ENCODE measurements at places on chromosomes 3 and 15.

DNA sequence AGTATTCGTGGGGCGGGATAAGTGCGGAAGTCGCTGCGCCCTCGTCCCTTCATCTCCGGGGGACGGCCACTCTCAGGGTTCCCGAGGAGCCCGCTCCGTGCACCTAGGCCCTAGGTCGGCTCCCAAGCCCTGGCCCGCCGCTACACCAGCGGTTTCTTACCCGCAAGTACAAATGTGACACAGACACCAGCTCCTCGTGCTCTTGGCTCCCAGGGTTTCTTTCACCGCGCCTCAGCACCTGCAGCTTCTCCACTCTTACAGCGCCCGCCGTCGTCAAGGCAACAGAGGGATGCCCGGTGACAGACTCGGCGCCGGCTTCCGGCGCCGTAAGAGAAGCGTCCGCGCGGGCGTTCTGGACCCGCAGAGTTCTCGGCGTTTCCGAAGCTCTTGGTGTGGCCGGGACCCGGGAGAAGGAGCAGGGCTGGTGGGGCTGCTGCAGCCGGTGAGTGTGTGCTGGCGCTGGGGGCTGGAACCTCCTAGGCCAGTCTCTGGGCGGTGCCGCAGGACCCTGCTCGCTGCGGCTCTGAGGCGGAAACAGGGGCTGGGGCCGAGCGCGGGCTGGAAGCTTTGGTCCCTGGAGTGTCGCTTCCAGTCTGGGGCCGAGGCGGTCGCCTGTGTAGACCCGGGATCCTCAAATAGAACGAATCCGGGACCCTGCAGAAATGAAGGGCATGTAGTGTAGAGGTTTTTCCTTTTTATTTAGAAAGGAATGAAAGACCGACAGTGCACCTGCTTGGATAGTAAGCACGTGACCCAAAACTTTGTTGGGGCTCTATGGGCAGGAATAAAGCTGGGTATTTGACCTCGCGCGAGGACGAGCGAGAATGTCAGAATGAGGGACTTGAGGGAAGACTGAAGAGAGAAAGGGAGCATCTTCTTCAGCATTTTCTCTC, 155.4 kb upstream of the GOLGA6L4 start:
- DNase-seq, result peak; percentile 79

DNA sequence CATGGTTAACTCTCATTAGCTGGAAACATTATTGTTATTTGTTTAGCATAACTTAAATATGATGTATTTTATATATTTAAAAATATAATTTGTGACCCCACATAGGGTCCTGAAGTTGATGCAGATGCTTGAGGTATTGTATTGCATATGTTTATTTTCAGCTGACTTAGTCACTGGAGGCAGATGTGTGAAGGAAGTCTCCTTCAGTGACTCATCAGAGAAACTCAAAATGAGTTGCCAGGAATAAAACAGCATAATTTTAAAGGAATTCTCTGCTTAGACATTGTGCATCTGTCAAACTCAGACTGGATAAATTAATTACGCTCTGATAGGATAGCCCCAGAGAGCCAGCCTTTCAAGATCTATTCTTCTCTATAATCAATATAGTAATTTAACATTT, 7.9 kb upstream of the OR4F6 start:
- DNase-seq, result no peak

DNA sequence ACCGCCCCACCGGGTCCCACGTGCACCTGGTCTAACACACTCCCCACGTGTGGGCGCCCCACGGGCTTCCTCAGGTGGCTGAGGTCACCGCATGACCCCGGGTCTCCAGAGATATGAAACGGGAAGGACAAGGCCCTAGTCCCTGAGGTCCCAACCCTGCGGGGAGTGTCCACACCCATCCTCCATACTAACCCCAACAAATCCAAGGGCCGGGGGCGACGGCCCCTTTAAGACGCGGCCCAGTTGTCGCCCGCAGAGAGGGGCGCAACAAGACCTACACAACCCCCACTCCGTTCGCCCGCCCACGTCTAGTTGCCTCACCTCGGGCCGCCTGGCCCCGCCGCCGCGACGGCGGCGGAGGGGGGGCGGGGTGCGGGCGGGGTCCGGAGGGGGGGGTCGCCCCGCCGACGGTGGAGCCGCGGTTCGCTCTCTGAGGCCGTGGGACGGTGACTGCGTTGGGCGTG, 396 bp downstream of the INO80 start:
- DNase-seq, result peak; percentile 78

DNA sequence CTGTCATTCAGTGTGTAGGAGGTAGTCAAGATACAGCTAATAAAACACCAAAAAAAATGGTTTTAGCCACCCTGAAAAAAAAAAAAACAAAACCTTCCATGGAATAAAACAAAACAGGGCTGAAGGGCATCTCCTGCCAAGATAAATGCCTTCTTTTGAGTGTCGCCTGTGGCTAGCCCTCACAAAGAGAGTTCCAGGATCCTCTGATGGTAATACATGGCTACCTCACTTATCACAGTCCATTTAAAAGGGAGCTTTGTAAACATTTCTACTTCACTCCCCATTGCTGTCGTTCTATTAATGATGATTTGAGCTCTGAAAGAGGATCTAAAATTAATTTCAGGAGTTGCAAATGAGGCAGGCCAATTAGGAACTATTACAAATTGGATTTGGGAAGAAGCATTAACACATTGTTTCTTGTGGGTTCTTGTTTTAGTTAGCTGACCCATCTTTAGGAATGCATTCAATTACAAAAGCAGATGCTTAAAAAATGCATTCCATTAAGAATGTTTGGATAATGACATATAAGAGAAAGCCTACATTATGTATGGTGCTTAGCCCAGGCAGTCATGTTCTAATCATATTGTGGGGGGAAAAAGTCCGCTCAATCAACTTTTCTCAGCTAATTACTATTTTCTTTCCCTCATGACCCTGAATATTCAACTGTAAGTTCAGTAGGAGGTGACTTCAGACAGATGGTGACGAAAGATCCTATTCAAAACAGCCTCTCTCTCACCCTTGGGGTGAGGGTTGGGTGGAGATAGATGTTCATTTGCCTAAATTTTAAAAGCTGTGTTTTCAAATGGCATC, 255.1 kb upstream of the WNT5A start:
- DNase-seq, result no peak

DNA sequence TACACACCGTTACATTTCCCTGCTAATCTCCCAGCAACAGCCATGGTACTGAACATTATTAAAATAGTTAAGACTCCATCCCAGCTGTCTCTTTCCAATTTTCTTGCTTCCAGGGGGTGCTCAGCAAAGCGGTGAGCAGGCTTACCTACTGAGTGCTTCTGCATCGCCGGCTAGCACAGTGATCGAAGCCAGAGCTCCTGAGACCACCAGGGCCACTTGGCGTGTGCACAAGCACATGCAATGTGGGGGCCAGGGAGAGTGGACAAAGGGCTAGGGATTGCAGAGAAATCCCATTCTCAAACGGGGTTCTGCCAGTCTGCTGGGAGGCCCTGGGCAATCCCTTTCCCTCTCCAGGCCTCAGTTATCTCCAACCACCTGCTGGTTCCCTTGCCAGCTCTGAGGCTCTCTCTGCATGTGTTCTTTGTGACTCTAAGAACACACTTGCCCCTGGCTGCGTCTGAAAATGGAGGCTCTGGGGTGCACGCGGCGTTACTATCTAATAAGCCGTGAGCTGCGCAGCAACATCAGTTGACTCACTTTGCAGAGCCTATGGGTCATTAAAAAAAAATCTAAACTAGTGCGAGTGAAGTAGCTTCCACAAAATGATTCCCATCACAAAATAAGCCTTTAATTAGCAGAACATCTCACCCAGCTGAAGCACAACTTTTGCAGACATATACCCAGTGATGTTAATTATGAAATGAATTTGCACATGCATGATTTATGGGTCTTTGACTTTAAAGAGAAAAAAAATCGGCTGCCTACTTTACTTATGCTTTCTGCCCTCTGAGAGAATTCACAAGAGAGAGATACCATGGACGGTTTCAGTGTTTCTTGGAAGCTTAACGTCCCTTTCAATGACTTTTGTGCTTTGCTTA, 271.5 kb downstream of the TLE3 start:
- DNase-seq, result no peak

DNA sequence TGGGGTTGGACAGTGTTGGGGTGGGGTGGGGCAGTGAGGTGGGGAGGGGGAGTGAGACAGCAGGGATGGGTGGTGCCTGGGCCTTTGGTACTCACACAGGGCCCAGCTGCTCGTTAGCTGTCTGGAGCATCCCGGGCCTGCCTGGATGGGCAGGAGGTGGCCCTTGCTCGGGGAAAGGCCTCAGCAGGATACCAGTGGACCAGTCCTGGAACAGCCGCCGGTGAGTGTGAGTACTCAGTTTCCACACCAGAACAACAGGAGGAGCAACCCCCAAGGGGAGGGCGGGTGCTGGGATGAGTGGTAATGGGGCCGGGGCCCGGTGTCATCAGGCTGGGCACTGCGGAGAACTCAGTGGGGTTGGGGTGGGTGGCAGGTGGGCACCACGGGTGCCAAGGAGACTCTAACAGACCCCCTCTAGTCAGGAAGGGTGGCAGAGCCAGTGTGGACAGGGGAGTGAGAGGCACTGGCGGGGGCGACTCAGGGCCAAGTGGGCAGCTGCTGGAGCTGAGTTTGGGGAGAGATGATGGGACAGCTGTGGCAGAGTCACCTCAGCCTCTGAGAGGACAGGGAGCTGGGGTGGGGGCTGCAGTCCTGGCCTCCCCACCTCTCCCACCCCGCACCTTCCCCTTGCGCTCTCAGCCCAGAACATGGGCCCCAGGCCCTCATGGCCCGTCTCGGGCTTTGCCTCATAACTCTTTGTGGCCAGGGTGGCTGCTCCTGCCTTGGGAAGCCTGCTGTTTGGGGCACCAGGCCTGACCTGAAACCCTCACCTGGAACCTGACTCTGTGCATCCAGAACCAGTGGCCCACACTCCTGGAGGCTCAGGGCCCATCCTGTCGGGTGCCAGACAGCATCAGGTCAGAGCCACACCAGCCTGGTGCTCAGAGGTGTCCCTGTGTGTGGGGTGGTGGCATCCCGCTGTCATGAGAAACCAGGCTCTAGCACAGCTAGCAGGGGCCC, 52.1 kb upstream of the PRR23E start:
- DNase-seq, result no peak

DNA sequence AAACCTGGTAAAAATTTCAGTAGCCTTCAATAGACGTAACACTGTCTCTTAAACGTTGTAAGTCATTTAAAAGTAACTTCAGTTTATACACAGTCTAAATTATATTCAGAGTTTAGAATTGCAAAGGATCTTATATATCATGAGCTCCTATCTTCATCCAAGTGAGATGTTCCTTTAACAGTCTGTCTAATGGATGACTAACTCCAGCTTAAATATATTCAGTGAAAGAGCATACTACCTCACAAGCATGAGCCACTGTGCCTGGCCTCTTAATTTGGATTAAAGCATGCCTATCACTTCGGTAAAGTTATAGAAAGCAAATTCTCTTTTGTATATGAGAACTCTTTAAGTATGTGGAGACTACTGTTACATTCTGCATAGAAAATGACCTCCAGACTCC, 7.0 kb downstream of the FYTTD1 start:
- DNase-seq, result no peak

DNA sequence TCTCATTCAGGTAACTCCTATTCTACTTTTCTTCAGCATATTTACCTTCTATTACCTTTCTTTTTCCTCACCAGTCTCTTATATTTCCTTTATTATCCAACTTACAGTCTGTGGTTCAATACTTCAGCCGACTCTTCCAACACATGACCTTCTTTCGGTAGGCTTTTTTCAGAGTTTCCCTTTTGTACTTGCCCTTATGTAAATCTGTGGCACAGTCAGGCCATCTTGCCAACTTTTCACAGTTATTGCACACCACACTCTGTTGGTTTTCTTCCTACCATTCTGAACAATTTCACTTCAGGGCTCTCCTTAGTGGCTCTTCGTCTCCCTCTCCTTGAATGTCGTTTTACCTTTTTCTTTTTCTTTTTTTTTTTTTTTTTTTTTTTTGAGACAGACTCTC, 427.8 kb downstream of the LPP start:
- no peak for DNase-seq

DNA sequence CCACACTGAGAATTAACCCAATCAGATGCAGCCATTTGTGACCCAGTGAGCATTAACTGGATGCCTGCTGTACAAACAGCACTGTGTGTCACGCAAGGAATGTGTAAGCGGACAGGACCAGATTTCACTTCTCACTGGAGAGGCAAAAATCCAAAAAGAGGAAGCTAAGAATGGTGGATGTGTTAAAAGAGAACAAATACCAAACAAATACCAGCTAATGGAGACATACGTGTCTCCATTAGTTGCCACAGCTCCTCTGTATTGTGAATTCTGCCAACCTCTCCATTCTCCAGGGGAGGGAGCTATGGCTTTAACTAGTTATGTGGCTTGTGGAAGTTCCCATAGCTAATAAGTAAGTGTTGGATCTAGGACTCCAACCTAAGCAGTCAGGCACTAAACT, 2.6 kb downstream of the LTF start:
- no peak for DNase-seq

- no peak for DNase-seq
These were observed at the start of gene ZNF662 for GRCh38 chr3:42906070-42906847. Gene ZNF662, plus strand, starts transcription at chr3:42906142. Its CDS starts 1,973 bp downstream, at chr3:42908115.

GRCh38 chr3:170144437-170144843, 37.1 kb downstream of the PHC3 start:
- DNase-seq, result no peak

GRCh38 chr3:138890555-138891187, 55.9 kb upstream of the PIK3CB start:
- DNase-seq, result no peak

DNA sequence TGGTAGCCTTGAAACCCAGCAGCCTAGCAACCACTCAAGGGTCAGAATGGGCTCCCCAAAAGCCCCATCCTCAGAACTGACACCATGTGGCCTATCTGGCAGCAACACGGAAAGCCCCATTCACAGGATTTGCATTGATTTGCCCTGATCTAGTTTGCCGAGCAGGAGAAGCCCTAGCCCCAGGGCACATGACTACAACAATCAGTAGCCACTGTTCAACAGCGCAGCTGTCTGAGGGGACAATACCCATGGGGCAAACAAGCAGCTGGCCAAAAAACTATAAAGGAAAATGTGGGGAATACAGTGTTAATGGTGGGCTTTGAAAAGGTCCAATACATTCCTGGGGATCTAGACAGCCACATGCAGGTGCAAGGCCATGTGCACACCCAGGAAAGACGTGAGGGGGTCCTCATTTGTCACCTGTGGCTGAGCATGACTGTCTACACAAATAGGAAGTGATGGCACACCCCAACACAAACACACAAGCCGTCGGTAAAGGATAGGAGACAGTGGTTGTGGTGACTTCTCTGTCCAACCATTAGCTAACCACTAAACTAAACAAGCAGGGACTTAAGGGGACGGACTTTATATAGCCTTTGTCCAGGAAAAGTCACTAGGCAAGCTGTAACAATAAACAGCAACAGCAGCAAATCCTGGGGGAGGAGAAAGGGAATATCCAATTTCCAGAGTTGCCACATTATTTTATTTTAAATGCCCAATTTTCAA, 113.7 kb downstream of the LRIG1 start:
- DNase-seq, result no peak

Measured in activated CD4-positive, alpha-beta T cell treated with anti-CD3 and anti-CD28 coated beads, Interleukin-2, amount 10 ng/mL, durations not matched to agents 7 days and 5 days (primary cell).